ENCODE measurements at places on chromosomes 4 and X.

GRCh38 chrX:3669841-3670475 lies 43.5 kb downstream of the PRKX start:
- DNase-seq: no peak

DNA sequence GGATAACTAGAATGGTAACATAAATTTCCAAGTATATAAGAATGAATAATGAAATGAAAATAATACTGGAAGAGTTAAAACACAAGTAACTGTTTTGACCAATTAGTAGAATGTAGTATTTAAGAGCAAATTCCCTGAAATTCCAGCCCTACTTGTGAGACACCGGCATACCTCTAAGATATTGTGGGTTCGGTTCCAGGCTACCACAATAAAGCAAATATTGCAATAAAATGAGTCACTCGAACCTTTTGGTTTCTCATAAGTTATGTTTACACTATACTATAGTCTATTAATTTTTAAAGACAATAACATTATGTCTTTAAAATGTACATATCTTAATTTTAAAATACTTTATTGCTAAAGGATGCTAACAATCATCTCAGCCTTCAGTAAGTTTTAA lies 15.2 kb upstream of the IQCM start:
- DNase-seq: no peak

DNA sequence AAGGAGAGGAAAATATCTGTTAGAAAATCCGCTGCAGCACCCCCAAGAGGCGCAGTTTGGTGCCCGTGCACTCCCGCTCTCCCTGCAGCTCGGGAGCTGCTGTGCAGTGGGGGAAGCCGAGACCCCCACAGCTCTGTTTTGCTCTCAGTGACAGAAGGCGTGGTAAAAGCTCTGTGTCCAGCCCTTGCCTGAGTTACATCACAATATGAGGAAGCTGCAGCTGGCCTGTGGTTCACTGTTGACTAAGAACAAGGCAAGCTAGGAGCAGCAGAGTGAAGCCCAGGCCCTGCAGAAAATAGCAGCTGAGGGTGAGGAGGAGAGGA lies 88.5 kb upstream of the ADRA2C start:
- no peak for DNase-seq

DNA sequence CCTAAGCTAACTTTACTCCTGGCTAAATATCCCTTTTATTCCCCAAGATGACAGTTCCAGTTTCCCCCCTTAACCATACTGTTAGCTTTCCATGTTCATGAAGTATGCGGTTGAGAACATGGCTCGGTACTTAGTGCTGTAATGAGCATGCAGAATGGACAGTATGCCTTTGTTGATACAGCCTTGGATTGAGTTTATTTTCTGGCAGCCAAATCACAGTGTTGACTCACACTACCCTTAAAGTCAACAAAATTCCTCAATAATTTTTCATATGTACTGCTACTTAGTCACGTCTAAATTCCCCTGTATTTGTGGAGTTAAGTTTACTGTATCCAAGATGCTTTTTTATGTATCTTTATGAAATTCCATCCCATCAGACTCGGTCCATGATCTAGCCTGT lies 1.4 kb upstream of the VEGFC start:
- peak; percentile 56 for DNase-seq

GRCh38 chr4:38601244-38601915 lies 62.6 kb upstream of the KLF3 start:
- DNase-seq: peak; percentile 30

GRCh38 chr4:86338989-86339388 lies 20.9 kb downstream of the MAPK10 start:
- peak; percentile 93 for DNase-seq

- DNase-seq: no peak
These were observed 29.2 kb downstream of the LETM1 start for GRCh38 chr4:1826531-1827350.

GRCh38 chr4:77617203-77617602 lies 11.6 kb downstream of the CXCL13 start:
- DNase-seq: peak; percentile 55

DNA sequence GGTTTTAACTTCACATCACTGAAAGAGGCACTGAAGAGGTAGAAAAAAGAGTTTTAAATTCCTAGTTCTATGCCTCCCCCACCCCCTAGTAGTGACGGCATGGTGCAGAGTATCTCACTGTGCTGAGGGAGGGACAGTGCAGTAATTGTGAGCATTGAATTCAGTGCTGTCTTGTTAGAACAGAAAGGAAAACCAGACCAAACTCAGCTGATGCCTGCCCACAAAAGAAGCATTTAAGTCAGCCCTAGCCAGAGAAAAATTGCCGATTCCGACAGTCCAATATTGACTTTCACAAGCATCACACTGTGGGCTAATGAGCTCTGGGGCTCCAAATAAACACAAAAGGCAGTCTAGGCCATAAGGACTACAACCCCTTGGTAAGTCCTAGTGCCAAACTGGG lies 417.7 kb downstream of the AR start:
- DNase-seq: no peak

DNA sequence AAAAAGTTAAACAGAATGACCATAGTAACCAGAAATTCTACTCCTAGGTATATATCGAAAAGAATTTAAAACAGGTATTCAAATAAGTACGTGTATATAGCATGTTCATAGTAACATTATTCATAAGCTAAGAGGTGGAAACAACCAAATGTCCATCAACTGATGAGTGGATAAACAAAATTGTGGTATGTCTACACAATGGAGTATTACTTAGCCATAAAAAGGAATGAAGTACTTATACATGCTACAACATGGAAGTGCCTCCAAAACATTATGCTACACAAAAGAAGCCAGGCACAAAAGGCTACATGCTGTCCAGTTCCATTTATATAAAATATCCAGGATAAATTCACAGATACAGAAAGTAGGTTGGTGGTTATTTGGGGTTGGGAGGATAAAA lies 76.5 kb downstream of the CD99L2 start:
- DNase-seq: no peak

GRCh38 chr4:160877087-160877790 lies 1286.6 kb downstream of the FSTL5 start:
- DNase-seq: peak; percentile 31

GRCh38 chrX:2828959-2829411 lies 255 bp downstream of the GYG2 start:
- DNase-seq: no peak

- DNase-seq: no peak
These were observed 37.7 kb upstream of the KCNIP4 start for GRCh38 chr4:21986307-21986706.

DNA sequence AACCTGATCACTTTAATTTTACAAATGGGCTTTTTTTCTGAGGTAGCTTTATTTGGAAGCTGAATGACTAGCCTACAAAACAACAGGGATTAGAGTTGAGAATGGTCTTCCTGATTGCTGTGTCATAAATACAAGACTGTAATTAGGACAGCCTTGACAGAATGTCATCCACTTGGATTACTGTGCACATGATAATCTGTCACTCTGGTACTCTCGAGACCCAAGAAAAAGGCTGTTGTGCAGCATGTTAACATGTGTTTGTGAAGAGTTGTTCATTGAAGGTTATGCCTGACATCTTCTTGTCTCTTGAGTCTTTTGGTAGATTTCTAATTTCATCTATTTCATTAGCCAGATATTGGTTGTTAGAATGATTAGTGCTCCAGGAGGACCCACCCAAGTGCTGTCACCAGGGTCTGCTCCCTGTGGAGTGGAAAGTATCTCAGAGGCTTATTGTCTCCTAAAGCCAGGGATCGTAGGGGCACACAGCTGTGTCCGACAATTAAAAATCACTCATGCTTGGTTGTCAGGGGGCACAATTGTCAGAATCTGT lies 212.2 kb upstream of the GPRIN3 start:
- DNase-seq: no peak

DNA sequence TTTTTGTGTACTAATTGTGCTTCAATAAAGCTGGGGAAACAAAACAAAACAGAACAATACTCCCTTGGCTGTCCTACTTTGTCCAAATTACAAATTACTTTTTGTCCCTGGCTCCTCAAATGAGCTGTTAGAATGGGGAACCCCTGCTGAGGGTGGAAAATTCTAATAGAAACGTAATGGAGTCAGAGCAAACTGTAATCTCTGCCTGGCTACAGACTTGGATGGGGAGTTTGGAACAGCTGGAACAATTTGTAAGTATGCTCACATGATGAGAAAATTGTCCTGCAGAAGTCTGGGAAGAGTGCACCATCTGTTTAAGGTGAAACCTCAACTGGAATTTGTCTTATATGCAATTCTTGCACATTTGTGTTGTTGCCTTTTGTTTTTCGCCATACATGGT lies 364.4 kb upstream of the CLNK start:
- DNase-seq: no peak

- no peak for DNase-seq
These were observed 14.6 kb downstream of the HDX start for GRCh38 chrX:84487365-84488353.

DNA sequence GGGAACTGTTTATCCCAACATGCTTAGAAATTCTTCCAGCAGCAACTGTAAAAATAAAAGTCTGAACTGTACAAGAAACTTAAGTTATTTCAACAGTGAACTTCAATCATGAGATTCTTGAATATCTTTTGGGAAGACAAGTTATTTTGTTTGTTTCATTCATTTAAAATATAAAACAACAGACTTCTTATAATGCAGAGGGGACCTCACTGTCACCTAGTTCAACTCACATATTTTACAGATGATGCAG lies 14.9 kb downstream of the FAM9C start:
- no peak for DNase-seq

DNA sequence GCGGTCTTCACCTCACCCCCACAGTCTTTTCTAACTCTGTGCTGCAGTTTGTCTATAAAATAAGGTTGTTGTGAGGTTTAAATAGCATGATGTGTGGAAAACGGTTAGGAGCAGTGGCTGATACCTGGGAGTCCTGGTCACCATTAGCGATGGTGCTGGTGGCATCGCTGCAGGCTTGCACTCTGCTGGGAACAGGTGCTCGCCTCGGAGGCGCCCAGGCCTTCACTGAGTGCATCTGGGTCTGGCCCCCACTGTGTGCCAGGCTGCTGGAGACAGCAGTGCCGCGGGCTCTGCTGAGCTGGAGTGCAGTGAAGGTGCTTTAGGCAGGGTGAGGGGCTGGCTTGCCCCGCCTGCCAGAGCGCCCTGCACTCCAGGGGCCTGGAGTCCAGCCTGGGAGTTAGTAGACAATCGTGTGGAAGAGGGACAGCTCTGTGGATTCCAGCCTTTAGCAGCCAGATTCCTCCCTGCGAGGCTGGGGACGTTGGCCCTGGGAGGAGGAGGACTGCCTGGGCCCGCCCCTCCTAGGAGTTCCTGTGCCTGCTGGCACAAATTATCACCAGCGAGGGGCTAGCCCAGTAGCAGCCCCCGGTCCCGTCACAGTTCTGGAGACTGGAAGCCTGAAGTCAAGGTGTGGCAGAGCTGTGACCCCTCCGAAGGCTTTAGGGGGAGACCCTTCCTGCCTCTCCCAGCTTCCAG lies 7.3 kb downstream of the RGS12 start:
- DNase-seq: no peak

GRCh38 chr4:128831531-128832242 lies 22.2 kb downstream of the JADE1 start:
- peak; percentile 37 for DNase-seq

GRCh38 chrX:139920316-139920715 lies 12.5 kb downstream of the ATP11C start:
- DNase-seq: no peak

DNA sequence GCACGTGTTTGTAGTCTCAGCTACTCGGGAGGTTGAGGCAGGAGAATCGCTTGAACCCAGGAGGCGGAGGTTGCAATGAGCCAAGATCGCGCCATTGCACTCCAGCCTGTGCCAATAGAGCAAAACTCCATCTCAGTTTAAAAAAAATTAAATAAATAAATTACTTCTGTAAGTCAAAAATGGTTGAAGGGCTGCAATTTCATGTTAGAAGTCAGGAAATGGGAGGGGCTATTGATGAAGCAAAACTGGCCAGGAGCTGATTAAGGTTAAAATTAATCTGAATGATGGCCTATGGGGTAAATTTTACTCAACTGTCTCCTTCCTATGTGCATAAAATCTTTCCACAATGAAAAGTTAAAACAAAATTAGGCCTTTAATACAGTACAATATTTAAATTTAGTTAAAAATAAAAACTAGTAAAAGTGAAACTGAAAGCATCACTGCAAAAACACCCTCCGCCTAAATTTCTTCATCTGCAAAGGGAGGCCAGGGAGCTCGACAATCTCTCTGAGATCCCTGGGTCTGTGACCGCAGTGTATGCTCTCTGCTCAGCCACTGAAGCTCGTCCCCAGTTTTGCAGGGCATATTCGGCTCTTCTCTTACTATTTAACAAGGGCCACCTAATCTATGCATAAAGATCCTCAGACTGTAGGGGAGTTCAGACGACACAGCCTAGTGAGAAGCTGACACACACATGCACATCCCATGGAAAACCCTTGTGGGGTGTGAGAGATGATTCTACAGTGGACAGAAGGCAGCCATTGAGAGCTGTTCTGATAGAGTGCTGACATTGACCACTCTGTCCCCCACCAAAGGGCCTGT lies 57.2 kb downstream of the IRF2 start:
- no peak for DNase-seq

DNA sequence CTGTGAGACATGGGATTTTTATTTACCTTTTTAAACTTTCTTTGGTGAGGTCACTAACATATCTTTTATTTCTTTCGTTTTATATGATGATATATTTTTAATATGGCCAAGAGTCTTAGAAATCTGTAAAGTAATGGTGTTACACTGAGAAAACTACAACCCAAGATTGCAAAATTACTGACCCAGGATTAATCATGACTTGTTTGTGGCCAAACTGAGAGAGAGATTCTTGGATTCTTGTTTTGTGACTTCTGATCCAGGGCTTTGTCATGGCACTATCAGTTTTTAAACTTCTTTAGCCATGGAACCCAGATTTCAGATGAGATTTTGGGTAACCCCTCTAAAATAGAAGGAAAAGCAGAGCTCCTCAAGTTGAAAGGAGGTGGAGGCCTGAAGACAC lies 42.0 kb downstream of the SGMS2 start:
- DNase-seq: no peak

- no peak for DNase-seq
These were observed 17.3 kb downstream of the PHKA2 start for GRCh38 chrX:18966624-18967023.

GRCh38 chr4:105845559-105845958 lies 49.7 kb upstream of the NPNT start:
- DNase-seq: no peak

- no peak for DNase-seq
These were observed 29.2 kb downstream of the SLAIN2 start for GRCh38 chr4:48370260-48371134.

DNA sequence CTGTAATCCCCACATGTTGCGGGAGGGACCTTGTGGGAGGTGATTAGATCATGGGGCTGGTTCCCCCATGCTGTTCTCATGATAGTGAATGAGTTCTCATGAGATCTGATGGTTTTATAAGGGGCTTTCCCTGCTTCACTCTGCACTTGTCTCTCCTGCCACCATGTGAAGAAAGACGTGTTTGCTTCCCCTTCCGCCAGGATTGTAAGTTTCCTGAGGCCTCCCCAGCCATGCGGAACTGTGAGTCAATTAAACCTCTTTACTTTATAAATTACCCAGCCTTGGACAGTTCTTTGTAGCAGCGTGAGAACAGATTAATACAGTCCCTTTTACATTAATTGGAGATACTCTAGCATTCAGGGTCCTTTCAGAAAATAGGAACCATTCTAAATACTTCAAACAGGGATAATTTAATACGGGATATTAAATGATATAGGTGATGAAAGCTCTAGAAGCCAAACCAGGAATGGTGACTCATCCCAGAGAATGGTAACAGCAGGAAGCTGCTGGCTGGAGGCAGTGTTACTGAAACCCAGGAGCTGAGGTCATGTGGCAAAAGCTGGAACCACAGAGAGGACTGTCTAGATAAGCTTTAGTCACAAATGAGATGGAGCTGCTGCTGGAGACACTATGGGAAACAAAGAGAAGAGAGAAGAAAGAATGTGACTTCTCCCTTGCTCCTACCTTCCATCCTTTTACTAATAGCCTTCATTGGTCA lies 57.3 kb downstream of the GSTCD start:
- peak; percentile 94 for DNase-seq

- no peak for DNase-seq
These were observed 115.5 kb upstream of the MYOZ2 start for GRCh38 chr4:119020158-119020557.

All from kidney tubule cell (primary cell).